ENCODE measurements at places on chromosomes 12 and 14.

DNA sequence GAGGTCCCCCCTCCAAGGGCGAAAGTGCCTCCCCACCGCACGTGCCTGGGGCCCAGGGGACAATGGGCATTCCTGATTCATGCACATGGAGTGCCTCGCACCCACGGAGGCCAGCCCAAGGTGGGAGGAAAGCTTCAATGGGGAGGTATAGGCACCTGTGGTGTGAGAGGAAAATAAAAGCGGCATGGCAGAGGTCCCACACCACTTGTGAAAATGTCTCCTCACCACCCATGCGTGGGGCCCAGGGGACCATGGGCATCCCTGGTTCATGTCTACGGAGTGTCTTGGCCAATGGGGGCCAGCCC lies 384.7 kb downstream of the ALG10 start:
- no peak for DNase-seq

GRCh38 chr12:30725739-30726138 lies 29.0 kb downstream of the CAPRIN2 start:
- DNase-seq, result no peak

GRCh38 chr14:55151601-55152000 lies 22.5 kb downstream of the LGALS3 start:
- DNase-seq, result no peak

DNA sequence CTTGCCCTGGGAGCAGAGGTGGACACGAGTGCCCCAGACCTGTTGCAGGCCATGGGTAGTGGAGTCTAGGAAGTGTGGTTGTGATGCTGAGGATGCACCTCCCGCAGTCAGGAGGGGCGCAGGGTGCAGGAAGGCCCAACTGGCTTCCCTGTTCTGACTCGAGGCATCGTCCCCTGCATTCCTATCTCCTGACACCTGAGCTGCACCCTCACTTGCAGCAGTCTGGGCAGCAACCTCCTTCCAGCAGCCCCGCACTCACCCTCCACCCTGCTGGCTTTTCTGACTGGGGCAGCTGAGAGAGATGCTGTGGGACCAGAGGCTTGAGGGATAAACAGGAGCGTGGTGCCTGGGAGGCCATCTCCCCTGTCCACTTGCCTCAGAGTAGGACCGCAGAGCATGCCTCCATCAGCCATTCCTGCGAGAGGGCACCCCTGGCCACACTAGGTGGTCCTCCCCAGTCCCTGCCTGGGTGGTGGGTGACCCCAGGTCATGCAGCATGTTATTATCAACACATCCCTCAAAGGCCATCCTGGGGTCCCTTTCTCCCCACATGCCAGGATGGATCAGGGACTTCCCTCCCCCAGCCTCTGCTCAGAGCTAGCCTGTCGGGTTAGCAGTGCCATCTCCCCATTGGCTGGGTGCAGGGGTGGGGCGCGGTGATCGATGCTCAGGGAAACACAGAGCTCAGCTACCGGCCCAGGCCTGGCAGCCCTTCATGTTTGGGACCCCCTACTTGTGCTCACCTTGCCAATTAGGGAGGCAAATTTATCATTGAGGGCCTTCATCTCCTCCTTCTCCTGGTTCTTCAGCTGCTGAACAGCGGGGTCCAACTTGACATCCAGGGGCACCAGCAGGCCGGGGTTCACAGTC lies 719 bp downstream of the KRT80 start:
- no peak for DNase-seq

DNA sequence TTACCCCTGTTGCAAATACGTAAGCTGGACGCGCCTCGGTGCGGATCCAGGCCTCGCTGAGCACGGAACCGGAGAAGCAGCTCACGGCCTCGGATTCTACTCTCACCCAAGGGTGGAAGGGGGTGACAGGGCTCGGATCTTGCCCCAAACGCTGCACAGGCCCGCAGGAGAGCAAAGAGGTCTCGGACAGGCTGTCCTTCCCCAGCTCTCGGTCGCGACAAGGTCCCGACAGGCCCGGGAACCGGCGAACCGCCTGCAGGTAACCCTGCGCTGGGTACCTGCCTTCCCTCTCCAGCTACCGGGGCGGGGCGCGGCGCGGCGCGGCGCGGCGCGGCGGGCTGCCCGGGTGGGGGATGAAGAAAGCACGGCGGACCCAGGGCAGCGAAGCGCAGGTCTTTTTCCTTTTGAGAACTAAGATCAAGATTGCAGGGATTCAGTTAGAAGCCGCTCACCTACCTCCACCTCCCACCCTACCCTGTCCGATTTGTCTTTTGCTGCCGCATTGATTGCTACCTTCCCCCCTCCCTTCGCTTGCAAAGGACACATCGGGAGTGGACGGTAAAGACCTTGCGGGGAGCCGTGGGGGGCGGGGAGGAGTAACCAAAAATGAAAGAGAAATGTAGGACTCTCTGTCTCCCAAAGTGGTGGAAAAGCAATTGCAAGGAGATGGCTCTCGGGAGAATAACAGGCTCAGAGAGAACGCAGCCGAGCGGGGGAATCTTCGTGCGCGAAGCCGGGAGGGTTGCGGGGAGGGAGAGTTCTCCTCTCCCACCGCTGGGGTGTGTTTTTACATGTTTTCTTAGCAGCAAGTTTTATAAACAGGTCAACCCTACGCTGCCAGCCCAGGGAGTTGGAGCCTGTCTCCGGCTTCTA lies 8.4 kb upstream of the TBX3 start:
- no peak for DNase-seq

DNA sequence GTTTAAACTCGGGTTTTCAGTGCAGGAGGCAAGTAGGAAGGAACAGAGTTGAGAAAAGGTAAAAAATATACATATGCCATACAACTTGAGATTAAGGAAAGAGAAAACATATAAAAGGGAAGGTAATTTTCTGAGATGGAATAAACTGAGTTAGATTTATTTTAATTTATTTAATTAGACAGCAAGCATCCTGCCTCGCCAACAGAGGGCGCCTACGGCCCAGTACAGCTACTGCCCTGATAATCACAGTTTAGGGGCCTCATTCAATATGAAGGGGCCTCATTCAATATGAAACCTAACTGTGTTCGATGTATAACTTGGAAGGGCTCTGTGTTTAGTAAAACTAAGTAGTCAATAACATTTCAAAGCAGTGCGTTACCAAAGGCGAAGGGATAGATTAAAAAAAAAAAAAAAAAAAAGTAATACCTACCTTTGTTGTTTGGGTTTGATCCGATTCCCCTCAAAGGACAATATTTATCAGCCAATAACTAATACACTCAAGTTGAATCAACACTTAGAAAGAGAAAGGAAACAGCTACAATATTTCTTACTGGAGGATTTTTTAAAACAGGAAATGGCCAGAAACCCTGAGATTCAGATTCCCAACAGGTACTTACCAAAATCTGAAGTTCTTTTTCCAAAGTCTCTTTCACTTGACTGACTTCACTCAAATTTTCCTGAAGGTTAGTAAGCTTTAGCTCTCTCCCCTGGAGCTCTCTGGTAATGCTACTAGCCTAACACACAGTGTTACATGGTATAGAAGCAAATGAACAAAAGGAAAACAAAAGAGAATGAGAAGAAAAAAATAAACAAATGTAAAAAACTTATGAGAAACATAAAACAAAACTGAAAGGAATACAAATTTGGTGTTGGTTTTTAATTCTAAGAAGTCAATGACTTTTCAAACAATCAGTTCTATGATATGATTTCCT lies 70.0 kb upstream of the VPS33A start:
- peak; percentile 53 for DNase-seq

DNA sequence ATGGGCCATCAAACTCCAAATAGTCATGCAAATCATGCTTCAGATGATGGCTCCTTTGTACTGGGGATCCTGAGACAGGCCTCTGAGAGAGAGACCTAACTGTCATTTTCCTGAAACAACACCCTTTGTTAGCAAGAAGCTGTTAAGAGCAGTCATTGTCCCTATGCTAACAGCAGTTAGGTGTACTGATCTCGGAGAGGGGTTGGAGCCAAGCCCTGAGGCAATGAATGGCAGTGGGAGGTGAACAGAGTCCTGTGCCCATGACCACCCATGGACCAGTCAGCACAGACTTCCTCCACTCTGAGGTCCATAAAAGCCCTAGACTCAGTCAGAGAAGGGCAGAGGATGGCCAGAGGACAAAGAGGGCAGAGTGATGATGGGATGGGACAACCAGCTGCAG lies 747.6 kb upstream of the LRFN5 start:
- DNase-seq, result no peak

- DNase-seq, result no peak
These were observed 168.5 kb upstream of the PELI2 start for GRCh38 chr14:55949708-55950107.

Measured in CD4-positive, alpha-beta T cell treated with Interleukin-6 for 4 hours (primary cell).